ENCODE measurements at places on chromosomes 5 and 9.

DNA sequence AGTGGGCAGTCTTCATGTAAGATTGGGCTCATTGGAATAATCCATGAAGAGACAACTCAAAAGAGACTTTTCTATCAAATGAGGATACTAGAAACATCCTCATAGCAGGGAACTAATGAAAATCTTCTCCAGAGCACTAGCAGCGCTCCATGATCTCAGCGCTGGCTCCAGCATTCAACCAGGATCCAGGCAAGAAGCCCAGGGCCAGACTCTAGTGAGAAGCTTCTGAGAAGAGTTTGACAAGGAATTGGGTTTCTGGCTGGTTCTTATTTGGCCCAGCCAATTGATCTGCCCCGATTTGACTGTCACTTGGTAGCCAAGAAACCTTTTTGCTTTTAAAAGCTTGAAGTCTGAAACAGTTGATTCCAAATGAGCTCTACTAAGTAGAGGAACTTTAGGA is 60.1 kb downstream of the AOPEP start:
- DNase-seq: no peak

GRCh38 chr5:138698713-138699112 is 54.5 kb upstream of the CTNNA1 start:
- no peak for DNase-seq

- no peak for DNase-seq
Measured at GRCh38 chr5:153043886-153044285, 446.6 kb upstream of the GRIA1 start.

DNA sequence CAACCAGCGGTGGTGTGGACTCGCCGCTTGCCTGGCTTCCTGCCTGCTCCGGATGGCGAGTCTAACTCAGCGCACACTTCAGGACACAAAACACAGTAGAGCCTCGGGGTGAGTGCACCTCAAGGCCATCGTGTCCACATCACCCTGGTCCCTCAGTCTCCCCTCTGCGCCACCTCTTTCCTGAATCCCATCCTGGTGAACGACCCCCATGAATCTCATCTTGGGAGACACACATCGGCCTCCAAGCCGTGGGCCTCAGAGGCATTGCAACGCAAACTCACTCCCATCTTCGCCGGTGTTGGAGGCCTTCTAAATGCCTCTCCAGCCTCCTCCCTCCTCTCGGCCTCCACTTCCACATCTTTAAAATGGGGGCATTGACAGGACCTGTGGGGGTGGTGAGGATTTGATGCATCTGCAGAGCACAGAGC is 124.3 kb downstream of the COL23A1 start:
- DNase-seq: no peak

DNA sequence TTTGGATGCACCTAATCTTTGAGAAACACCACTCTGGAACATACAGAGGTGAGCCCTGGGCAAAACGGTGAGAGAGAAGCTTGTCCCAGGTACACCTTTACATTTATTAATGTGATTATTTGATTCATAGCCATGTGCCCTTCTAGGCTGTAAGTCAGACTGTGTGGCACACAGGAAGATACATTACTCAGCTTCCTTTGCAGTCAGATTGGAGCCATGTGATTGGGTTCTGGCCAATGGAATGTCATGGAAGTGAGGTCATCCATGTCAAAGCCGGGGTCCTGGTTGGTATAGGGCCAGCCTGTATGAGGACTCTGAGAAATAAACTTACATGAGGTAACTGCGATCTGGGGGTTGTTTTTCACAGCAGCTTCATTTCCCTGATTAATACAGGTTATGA is 106.8 kb upstream of the CD180 start:
- DNase-seq: no peak

- DNase-seq: no peak
Measured at GRCh38 chr9:14027116-14027800, 286.7 kb downstream of the NFIB start.
